Large intestine (tissue), 12 donors: ENCODE measurements at places on chromosomes 1 and 21. TPM values are rescaled to one million over a fixed set of nuclear protein-coding genes. Genes with fewer than 3 reads are reported as not detected.

The RAB13 gene
- polyA plus RNA-seq: 110 TPM

DNA sequence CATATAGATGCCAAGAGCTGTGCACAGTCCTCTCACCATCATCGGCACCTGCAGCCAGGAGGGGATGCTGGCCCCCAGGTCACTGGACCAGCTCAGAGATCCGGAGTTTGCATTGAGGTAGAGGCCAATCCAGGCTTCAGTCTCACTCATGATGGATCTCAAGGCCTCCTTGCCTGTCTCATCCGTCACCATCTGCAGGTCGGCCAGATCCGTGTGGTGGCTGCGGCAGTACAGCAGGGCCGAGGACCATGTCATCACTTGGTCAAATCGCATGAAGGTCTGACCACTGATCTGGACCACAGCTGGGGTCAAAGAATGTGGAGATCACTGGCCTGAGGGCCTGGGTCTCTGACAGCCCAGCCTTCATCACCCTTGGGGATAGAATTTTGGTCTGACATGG lies 6.6 kb downstream of the CLEC20A start:
- no peak for DNase-seq

- no peak for DNase-seq
Observed at GRCh38 chr1:114756009-114756892, 1.5 kb downstream of the CSDE1 start.

The PROX1 gene
- polyA plus RNA-seq: 7.8 TPM

- peak; percentile 9 for DNase-seq
Observed at GRCh38 chr1:101520302-101520701, 283.5 kb downstream of the S1PR1 start.

- DNase-seq: no peak
Observed at GRCh38 chr21:43372663-43373361, 54.1 kb downstream of the SIK1 start.

DNA sequence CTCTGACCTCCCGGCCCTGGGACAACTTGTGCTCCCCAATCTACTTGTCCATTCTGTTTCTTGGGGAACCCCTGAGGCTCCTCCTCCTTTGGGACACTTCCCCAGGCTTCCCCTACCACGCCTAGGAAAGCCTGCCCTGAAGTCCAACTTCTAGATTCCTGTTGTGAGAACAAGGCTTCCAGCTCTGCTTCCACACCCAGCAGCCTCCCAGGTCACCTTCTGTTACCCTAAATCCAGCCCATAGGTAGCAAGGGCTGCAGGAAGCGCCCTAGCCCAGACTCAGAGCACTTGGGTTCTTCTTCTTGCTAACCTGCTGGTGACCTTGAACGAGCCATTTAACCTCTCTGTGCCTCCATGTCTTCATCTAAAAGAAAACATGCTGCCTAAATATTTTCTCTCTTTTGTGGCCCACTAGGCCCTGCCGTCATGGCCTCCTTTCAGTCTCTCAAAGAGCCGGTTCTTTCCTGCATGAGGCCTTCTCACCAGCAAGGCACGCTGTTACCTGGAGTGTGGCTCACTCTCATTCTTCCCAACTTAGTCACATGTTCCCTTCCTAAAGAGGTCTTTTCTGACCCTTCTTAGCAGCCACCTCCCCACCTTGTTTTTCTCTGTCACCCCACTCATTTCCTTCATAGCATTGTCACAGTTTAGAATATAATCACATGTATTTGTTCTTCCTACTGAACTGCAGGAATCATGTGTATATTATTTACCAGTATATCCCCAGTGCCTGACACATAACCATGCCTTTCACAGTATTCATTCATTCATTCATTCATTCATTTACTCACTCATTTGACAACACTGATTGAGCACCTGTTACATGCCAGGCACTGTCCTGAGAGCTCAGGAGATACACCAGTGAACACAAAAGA lies 1.4 kb downstream of the CAPN2 start:
- no peak for DNase-seq

The SLC2A5 gene
- polyA plus RNA-seq: 87.3 TPM

The DISC1 gene
- 2.4 TPM for polyA plus RNA-seq

The IL19 gene
- not detected for polyA plus RNA-seq

GRCh38 chr1:157829210-157829609 lies 9.3 kb upstream of the FCRL1 start:
- no peak for DNase-seq

DNA sequence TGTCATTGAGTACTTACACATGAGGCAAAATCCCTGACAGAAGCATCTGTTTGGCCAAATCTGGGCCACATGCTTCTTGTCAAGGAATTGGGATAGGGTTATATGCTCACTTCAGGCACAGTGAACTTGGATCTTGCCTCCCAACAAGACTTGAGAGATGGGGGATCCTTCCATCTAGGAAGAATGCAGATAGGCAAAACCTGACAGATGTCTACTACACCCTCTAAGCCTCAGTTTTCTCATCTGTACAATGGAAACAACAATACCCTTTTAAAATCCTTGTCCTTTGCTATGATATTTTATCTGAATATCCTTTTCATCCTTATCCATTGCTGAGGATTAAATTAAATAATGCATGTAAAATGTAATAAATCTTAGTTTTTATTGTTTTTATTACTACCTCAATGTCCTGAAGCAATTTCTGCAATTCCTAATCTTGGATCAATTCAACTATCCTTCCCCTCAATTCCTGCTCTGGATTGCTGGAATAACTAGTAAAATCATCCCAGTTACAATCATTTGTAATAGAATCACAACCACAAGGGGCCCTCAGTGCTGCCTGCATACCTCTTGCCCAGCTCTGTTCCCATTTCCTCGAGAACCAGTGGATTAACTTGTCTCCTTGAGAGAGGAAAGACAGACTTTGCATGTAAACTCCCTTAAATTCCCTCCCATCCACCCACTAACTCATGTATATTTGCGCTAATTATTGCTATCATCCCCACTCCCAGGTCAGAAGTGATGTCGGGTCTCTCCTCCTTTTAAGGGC lies 8.1 kb upstream of the XPR1 start:
- DNase-seq: no peak

- no peak for DNase-seq
Observed at GRCh38 chr1:232209357-232209756, 420.6 kb downstream of the SIPA1L2 start.

DNA sequence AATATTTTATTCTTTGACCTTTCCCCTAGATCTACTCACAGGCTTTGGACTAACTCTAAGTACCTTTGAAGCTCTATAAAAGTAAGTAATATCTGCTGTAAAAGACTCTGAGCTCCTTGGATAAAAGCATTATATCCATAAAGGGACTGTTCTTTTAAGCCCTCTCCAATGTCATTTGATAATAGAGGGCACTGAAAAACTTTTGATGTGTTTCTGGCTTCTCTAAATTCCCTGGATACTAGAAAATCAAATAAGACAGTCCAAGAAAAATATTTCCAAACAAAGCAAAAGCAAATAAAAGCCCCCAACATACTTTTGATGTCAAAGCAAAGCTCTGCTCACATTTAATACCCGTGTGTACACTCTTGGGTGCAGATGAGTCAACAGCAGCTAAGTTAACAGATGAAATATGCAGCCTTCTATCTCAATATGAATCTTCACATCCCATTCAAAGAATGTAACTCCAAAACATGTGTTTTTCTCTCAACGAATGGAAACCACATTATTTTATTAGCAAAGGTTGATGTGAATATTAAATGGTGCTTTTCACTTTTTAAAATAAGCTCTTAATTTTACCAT lies 230.3 kb downstream of the CENPF start:
- DNase-seq: no peak

DNA sequence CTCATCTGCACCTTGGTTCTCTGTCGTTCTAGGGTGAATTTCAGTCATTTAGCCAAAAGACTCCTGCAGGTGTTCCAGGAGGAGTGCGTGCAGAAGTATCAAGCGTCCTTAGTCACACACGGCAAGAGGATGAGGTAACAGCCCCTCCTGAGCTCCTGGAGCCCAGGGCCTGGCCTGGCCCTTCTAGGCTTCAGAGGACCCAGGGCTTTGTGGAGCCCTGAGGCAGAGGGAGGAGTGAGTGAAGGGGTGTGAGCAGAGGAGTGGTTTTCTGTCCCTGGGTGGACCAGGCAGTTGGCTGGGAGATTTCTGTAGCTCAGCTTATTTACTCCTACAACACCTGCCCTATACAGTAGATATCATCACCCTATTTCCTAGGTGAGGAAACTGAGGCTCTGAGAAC lies 15.7 kb upstream of the RASSF5 start:
- no peak for DNase-seq

- peak; percentile 69 for DNase-seq
Observed at GRCh38 chr1:85048296-85049064, at the start of gene MCOLN3. Gene MCOLN3, minus strand, starts transcription at chr1:85048500. Its CDS starts 3,140 bp downstream, at chr1:85045360.

The CFH gene
- polyA plus RNA-seq: 16.4 TPM

GRCh38 chr1:65068202-65069010 lies 79.6 kb upstream of the AK4 start:
- DNase-seq: peak; percentile 75
